ENCODE measurements at places on chromosomes 2 and 18. TPM values are rescaled to one million over a fixed set of nuclear protein-coding genes. Genes with fewer than 3 reads are reported as not detected.

NOL4 gene
- 0.67 TPM for total RNA-seq

RNF144A gene
- 11.7 TPM for total RNA-seq

DNA sequence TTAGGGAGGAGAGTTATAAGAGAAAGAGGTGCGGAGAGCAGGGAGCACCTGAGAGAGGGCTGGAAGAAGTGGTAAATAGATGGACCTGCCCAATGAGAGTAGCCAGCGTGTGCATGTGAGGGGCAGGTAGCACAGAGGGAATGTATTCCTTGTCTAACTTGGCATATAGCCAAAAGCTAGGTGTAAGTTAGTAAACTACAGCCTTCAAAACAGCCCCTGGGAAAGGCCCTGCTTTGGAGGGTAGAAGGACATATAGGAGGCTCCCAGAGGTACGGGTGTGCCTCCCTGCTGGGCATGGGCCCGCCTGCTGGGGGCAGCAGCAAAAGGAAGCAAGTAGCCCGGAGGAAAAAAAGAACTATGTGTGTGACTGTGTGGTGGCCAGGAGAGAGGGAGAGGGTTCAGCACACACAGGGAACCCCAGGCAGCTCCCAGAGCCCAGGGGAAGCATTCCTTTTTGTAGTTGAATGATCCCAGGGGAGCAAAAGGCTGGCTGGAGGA lies 48.0 kb downstream of the TCF7L1 start:
- DNase-seq: no peak

ALPP gene
- total RNA-seq: not detected

KCNG2 gene
- total RNA-seq: 0.32 TPM

DNA sequence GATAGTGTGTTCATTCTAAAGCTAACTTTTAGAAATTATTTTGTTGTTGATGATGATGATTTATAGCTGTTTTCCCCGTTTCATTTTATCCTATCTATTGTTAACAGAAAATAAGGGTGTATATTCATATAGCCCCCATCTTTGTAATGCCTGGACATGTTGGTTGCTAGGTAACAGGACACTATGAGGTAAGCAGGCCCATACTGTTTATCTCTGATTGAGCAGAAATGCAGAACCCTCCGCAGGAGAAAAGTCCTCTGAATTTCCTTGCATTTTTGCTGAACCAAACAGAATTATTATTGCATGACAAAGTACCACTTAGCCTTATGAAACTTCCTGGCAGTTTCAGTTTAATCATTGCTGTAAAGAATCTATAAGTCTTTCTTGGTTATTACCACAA lies 339.4 kb downstream of the DCC start:
- no peak for DNase-seq

DNA sequence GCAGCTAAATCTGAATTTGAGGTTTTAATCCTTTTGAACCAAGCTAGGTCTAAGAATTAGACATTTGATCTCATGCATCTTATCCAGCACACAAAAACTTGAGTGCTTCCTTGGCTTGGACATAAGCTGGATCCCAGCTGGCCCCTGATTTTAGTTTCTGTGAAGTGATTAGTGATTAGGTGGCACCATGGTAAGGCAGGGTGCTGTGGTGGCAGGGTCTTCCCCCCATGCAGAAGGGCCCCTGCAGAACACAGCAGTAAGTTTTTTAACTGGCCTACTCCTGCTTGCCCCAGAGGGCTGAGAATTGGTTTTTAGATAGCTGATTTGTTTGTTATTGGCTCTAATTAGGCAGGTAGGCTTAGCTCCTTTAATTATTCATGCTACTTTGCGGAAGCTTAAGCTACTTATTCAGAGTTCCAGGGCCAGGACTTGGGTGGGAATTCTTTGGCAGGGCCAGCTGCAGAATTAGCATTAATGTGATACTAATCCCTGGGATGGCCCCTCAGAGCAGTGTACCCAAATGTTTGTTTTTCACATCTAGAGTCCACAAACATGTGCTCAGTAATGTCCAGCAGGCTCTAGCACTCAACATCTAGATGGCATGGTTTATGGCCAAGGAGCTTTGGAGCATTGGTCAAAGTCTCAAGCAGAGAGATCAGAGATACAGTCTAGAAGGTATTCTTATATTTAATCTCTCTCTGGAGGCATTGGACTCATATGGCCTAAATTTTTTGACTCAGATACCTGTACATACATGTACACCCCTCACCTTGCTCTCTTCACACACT lies 99.6 kb downstream of the FMNL2 start:
- DNase-seq: no peak

DNA sequence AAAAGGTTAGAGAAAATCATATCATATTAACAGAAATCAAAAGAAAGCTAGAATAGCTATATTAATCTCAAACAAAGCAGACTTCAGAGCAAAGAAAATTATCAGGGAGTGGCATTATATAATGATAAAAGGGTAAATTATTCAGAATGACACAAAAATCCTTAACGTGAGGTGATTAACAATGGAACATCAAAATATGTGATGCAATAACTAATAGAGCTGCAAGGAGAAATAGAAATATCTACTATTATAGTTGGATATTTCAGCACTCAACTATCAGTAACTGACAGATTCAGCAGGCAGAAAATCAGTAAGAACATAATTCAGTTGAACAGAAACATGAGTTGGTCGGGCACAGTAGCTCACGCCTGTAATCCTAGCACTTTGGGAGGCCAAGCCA lies 275.1 kb upstream of the FSIP2 start:
- no peak for DNase-seq

PRSS56 gene
- not detected for total RNA-seq

ADD2 gene
- total RNA-seq: 1.6 TPM

- no peak for DNase-seq
These were observed 64.3 kb downstream of the KIAA1328 start for GRCh38 chr18:36893227-36893626.

- no peak for DNase-seq
These were observed 1199.1 kb upstream of the GYPC start for GRCh38 chr2:125456693-125457363.

- DNase-seq: no peak
These were observed 141.7 kb downstream of the CMPK2 start for GRCh38 chr2:6723865-6724604.
